Motor neuron (in vitro differentiated cells): ENCODE measurements at places on chromosomes 4 and X.

DNA sequence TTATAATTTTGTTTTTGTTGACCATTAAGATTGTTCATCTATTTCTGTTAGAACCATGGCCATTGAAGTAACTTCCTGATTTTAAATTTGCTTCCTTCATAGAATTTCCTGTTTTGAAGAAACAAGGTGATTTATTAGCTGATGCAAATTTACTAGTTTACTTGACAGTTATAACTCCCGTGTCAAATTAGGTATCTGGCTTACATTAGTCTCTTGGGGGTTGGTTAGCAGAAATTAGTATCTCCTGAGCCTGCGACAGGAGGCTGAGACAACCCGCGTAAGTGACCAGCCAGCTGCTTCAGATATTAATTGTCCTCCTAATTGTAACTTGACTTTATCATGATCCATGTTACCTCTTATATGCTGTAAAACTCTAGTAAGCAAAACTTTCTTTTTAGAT is 154.3 kb downstream of the CFAP299 start:
- ATAC-seq = no peak

GRCh38 chr4:185256446-185256845 is 47.0 kb downstream of the SNX25 start:
- ATAC-seq = no peak

- ATAC-seq = peak; percentile 85
Measured at GRCh38 chr4:81030061-81030980, at the start of gene BMP3. TSS of gene BMP3 (plus strand) at chr4:81030708. CDS start at chr4:81031285, 577 bp downstream.

DNA sequence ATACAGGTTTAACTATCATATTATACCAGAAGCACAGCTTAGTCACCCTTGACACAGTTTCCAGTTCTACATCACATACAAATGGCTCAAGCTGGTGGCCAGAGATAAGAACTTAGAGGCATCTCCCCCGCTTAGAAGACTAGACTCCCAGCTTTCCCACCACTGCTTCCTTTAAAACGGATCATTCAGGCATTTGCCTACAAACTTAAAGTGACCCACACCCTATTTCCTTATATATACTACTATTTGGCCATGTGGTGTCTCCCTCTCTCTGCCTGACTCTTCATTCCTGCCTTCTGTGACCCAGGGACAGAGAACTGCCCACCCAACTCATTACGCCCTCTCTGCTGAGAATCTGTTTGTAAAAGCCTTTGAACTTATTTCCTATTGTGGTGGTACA is 781.2 kb upstream of the DIAPH2 start:
- ATAC-seq = no peak

DNA sequence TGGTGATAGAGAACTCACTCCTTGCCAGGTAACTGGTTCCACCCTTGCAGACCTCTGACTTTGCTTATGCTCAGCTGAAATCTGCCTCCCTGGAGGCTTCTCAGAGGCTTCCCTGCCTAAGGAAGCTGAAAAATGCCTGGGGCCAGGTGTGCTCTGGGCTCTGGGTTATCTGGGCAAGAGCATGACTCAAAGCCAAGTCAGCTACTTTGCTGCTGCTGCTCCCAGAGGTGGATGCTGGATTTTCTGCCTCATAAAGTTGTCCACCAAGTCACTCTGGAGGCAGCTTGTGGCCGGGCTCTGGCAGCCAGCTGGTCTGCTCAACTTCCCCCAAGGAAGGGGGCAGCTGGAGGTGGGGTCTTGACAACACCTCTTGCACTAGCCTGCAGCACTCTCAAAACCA is 132.7 kb downstream of the PJA1 start:
- no peak for ATAC-seq

GRCh38 chr4:2007804-2008670 is 737 bp downstream of the NELFA start:
- peak; percentile 2 for ATAC-seq

DNA sequence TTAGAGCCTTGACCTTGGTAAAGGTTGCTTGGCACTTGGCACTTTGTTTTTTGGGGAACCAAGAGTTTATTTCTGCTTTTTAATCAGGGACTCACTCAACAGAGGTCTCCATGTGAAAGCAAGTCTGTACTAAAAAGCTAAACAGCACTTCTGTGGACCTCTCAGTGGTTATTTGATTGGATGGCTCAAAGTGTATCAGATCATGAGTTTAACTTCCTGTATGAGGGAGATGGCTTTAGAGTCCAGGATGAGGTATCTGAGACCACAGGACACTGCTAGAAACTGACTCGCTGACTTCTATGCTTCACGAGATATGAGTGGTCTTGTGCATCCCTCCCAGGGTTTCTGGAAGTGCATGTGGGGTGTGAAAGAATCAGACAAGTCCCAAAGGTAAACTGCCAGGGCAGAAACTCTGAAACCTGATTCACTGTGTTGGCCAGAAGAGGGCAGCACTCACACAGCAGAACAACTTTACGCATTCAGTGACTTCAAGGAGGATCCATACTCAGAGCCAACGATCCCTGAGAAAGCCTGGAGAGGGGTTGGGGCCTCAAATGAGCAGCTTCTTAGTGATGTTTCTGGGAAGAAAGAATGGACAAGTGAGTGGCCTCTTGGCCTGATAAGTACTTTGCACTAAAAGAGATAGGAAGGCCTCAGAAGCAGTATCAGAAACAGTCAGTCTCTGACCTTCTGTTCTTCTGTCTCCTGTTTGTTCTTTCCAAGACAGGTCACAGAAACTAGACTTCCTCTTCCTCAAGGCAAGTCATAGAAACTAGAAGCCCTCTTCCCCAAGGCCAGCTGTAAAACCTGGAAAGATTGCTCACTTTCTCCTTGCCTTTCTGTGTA is 220.3 kb upstream of the CXCL13 start:
- peak; percentile 62 for ATAC-seq

DNA sequence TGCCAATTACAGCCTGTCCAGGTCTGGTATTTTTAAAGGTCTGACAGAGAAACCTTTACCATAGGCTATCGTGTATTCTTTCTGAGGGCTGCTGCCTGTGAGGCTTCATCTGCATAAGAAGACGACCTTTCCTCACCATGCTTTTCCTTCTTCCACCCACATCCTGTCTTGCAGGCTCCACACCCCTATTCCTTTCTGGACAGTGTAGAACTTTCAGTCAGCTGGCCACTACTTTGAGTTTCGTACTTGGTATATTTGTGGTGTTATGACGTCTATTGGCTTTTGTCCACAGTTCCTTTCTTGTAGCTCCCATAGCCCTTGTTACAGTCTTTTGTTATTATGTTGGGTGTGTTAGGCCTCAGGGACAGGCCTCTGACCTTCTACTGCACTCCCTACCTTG is 311.4 kb downstream of the RAPGEF2 start:
- no peak for ATAC-seq

GRCh38 chrX:11953615-11954014 is 184.7 kb upstream of the FRMPD4 start:
- ATAC-seq = no peak

DNA sequence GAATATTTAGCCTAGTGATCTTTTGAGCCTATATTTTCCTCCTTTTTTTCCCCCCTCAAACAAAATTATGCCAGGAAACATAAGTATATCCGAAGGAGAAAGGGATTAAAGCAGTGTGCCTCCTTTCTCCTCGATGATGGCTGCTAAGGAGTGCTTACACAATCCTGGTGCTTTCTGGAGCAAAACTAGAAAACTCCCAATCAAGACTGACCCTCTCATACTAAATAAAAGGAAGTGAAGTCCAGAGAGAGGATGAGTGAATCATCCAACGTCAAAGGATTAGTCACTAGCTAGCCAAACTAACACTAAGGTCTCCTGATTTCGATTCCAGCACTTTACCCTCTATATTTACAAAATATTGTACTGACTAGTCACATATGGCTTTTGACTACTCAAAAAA is 146.8 kb downstream of the PPP3CA start:
- no peak for ATAC-seq

DNA sequence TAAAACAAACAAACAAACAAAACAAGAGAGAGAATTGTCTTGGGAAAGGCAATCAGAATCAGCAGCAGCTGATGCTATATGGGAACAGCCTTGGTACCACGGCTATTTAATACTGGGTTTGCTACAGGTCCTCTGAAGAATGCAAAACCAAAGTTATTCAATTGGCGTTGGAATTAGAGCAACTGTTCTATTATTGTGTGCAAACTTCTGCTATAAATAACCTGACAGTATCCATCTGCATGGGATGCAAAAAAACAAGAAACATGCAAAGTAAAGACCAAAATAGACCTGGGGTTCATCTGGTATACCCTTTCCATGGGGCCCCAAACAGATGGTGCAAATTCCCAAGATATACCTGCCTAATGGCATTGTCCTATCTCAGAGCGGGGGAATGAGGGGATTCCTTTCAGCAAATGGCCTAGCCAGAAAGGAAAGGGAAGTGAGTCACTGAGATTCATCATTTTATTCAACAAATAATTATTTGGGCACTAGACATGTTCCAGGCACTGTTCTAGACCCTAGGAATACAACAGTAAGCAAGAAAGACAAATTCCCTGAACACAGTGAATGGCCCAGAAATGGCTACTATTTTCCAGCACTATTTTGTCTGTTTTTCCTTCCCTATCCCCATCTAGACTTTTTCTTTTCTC is 268.9 kb downstream of the FBXW7 start:
- ATAC-seq = no peak

- no peak for ATAC-seq
Measured at GRCh38 chr4:88709989-88710388, 12.4 kb upstream of the NAP1L5 start.

DNA sequence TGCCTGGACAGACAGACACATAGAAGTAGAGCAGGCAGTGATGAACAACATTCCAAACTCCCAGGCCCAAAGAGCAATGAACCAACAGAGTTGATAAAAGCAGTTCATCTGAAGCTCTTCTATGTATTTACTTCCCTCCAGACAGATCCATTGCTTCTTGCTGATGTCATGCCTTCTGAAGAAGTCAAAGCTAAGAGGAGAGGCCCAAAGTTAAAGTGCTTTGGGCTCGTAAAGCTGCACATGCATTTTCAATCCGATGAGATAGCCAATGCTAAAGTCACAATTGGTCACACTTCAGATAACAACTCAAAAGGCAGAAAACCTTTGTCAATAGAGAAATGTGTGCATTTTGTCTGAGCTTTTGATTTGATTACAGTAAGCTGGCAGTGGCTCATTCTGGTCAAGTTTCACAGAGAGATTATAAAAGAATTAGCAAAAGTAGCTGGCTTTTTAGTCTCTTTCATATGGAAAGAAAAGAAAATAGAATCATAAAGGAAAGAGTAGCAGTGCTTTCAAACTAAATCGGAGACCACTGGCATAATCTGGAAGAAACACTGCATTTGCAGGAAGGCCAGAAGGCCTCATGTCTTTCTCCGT is 82.0 kb downstream of the GPC4 start:
- ATAC-seq = no peak

GRCh38 chr4:133823177-133823576 is 378.4 kb downstream of the PABPC4L start:
- no peak for ATAC-seq

- ATAC-seq = no peak
Measured at GRCh38 chrX:120749141-120749846, 119.4 kb upstream of the C1GALT1C1 start.

- ATAC-seq = peak; percentile 91
Measured at GRCh38 chr4:23614284-23614892, 275.5 kb downstream of the PPARGC1A start.

DNA sequence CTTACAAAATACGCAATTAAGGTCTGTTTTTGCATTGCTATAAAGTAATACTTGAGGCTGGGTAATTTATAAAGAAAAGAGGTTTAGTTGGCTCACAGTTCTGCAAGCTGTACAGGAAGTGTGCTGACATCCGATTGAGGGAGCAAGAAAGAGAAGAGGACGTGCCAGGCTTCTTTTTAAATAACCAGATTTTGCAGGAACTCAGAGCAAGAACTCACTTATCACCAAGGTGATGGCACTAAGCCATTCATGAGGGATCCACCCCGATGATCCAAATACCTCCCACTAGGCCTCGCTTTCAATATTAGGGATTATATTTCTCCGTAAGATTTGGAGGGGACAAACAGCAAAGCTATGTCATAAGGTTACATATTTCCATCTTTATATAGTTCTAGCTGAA is 456.7 kb downstream of the GLUD2 start:
- ATAC-seq = no peak

DNA sequence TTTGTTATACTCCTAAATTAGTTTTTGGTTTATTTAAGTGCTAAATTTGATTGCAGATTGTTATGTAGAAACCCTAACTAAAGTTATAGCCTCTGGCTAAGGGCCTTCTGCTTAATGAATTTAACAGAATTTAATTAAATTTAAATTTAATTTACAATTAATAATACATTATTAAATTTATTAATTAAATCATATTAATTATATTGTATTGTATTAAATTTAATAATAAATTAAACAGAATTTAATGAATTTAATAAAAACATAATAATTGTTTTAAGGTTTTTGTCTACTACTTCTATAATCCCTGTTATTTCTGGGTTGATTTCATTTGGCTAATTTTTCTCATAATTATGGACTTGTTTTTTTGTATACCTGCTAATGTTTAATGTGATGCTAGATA is 141.9 kb upstream of the TECRL start:
- ATAC-seq = no peak

- no peak for ATAC-seq
Measured at GRCh38 chrX:9905721-9906120, 61.4 kb upstream of the CLDN34 start.

- no peak for ATAC-seq
Measured at GRCh38 chr4:184460499-184461285, 13.7 kb downstream of the IRF2 start.

GRCh38 chrX:39822133-39822748 is 275.5 kb downstream of the BCOR start:
- no peak for ATAC-seq

DNA sequence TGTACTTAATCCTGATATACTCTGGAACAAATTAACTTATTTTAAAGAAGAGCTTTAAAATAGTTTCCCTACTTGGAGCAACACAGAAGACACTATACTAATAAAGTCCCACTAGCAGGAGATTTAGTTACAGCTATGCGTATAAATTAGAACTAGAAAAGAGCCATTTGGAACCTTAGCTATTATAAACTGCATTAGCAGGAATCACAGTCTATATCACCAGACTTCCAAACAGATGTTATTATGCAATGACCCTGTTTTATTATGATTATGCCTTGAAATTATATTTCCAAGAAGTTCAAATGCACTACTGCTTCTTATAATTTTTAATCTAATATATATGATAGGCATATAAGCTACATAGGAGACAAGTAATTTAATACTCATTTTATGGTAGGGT is 95.5 kb upstream of the WDR44 start:
- ATAC-seq = no peak

GRCh38 chr4:101864660-101865059 is 74.1 kb downstream of the BANK1 start:
- no peak for ATAC-seq

DNA sequence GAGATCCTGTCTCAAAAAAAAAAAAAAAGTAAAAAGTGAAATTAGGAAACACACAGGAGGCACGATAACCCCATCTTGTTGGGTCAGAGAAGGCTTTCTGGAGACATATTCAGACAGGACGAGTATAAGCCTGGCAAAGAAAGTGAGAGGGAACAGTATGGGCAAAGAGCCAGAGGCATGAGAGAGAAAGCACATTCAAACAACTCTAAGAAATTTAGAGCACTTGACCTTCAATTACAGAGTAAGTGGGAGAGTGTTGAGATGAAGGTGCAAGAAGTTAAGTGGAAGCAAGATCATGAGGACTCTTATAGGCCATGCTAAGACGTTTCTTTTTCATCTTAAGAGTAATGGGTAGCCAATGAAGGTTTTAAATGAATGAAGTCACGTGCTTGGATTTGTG is 70.4 kb downstream of the ELOVL6 start:
- no peak for ATAC-seq

- ATAC-seq = no peak
Measured at GRCh38 chr4:62377700-62378099, 1177.6 kb downstream of the ADGRL3 start.

GRCh38 chr4:121213940-121214339 is 49.8 kb upstream of the TNIP3 start:
- no peak for ATAC-seq
